ENCODE measurements at places on chromosomes 2 and 18. TPM values are rescaled to one million over a fixed set of nuclear protein-coding genes. Genes with fewer than 3 reads are reported as not detected.

The PRKAG3 gene
- not detected for total RNA-seq

- DNase-seq, result no peak
Measured at GRCh38 chr2:127582863-127583861, 47.7 kb downstream of the MYO7B start.

- no peak for DNase-seq
Measured at GRCh38 chr2:167962436-167963226, 284.8 kb downstream of the STK39 start.

- DNase-seq, result no peak
Measured at GRCh38 chr2:29517413-29517812, 402.2 kb downstream of the CLIP4 start.

The TPGS2 gene
- total RNA-seq, result 57.0 TPM
